NCI-H1105 treated with DMSO at 0.1 percent for 48 hours (cell line): ENCODE measurements at places on chromosomes 2 and 18.

GRCh38 chr2:164896226-164896625, 54.6 kb upstream of the COBLL1 start:
- no peak for DNase-seq

DNA sequence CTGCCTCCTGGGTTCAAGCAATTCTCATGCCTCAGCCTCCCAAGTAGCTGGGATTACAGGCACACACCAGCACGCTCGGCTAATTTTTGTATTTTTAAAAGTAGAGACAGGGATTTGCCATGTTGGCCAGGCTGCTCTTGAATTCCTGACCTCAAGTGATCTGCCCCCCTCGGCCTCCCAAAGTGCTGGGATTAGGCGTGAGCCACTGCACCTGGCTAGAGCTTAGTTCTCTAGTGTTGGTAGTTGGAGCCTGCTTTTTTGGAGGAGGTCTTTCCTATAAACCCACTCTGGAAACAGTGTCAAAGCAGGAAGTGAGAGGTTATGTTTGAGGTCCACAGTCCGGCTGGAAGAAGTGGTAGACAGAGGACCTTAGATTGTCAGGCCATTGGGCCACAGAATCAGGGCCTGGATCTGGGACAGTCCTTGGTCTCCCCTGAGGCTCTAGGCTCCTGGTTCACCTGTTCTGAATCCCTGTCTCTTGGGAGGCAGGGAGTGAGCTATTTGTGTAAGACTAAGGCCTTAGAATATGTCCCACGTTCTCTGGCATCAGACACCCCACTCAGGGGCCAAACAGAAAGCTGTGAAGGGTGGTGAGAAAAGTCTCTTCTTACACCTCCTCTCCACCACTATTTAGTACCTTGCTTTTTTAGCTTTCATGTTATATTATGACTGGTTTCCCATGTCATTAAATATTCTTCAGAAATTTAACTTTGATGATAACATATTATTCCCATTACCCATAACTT, 34.5 kb downstream of the PCBP1 start:
- no peak for DNase-seq

GRCh38 chr2:195552581-195552980, 104.4 kb upstream of the SLC39A10 start:
- no peak for DNase-seq

GRCh38 chr2:5020116-5020875, 671.9 kb upstream of the SOX11 start:
- peak; percentile 53 for DNase-seq

DNA sequence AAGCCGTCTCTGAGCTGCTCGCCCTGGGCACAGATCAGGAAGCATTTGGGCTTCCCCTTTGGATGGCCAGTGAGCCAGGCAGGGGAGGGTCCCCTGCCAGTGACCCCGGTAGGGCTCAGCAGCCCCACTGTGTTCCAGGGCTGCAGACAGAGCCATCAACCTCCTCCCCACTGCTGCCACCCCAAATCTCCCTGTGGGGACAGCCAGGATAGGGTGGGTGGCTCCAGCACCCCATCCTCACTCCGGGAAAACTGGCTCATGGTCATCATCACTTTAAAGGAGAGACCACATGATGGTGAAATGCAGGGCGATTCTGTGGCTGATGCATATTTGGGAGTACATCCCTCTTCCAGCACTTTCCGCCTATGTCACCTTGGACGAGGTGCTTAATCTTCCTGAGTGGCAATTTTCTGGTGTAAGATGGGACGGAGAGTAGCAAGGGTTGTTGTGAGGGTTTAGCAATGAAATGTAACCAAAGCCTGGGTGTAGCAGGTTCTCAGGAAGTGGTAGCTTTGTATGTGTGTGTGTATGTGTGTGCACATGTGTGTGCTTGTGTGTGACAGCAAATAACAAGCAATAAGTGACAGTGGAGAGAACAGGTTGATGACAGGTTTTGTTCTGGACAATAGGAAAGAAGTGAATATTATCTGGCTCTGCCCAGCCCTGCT, 61.8 kb downstream of the ACAA2 start:
- no peak for DNase-seq

GRCh38 chr18:8868276-8868675, 162.9 kb downstream of the MTCL1 start:
- no peak for DNase-seq

GRCh38 chr2:158994920-158995676, 26.7 kb downstream of the TANC1 start:
- DNase-seq: peak; percentile 15

- no peak for DNase-seq
These were observed 5.0 kb downstream of the ACTR2 start for GRCh38 chr2:65232636-65233035.

- peak; percentile 22 for DNase-seq
These were observed 1.3 kb downstream of the PTMA start for GRCh38 chr2:231709636-231709980.
